Activated T-cell treated with anti-CD3 and anti-CD28 coated beads, Interleukin-2, amount 50 U/mL, for 72 hours (primary cell): ENCODE measurements at places on chromosomes 6 and 20. TPM values are rescaled to one million over a fixed set of nuclear protein-coding genes. Genes with fewer than 3 reads are reported as not detected.
A peak's percentile ranks its signal among the peaks of the same experiment; 100 is the strongest.

DNA sequence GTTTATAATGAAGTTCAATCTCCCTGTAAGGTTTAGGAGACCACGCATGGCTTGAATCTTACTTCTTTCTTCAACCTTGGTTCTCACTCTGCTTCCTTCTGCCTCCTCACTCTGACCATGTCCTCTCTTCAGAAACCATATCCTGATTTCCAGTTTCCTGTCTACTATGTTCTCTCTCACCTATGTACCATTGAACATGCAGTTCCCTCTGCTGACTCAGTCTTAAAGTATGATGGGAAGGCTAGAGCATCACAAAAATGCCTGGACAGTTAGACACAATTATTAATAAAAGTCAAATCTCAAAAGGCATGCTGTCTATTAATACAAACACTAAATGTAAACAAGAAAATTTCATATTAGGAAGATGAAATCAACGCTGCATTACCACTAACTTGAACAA is 151.6 kb downstream of the PRKN start:
- H3K27me3 ChIP-seq = no peaks in the 10 kb centered on the region
- no peaks in the 10 kb centered on the region for H3K4me1 ChIP-seq
- no peak overlapping the region for H3K4me3 ChIP-seq

GRCh38 chr6:36577301-36577700 is 16.9 kb upstream of the SRSF3 start:
- no peaks in the 10 kb centered on the region for H3K27me3 ChIP-seq
- H3K4me3 ChIP-seq = no peak overlapping the region
- H3K36me3 ChIP-seq = no peaks in the 10 kb centered on the region
- no peak overlapping the region for H3K27ac ChIP-seq
- peaks cover 5% of the 10 kb centered on the region for H3K4me1 ChIP-seq
- no peak for DNase-seq

- no peaks in the 10 kb centered on the region for H3K36me3 ChIP-seq
- H3K4me1 ChIP-seq = peaks cover 15% of the 10 kb centered on the region
- peak; percentile 42 for DNase-seq
- peaks cover 33% of the 10 kb centered on the region for H3K27me3 ChIP-seq
- peak overlapping the region; percentile 49 for H3K4me3 ChIP-seq
These were observed 60.4 kb downstream of the SRC start for GRCh38 chr20:37406010-37406998.

DNA sequence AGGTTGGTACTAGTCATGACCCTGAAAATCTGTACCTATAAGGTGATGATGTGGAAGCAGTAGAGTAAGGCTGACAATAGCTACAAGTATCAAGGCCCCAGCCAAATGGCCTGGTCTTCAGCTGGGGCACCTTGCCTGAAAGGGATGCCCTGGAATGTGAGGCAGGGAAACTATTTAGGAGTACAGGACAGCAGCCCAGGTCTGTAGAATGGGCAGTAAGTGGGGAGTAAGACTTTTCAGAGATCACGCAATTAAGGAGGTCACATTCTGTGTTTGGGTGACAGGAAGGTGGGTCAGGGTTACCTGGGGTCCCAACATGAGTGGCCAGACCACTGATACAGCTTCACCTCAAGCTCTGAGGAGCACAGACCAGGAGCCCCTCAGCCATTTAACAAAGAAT is 9.4 kb downstream of the SLC35F1 start:
- H3K27ac ChIP-seq = no peak overlapping the region
- H3K4me3 ChIP-seq = no peak overlapping the region
- DNase-seq = no peak
- no peaks in the 10 kb centered on the region for H3K4me1 ChIP-seq
- H3K27me3 ChIP-seq = peaks cover 6% of the 10 kb centered on the region
- H3K36me3 ChIP-seq = no peaks in the 10 kb centered on the region

Gene EYA4
- total RNA-seq = not detected
